Central memory CD4-positive, alpha-beta T cell (primary cell): ENCODE measurements at places on chromosomes 1 and 21.

GRCh38 chr1:243927381-243927780, 77.3 kb upstream of the AKT3 start:
- no peak for DNase-seq

DNA sequence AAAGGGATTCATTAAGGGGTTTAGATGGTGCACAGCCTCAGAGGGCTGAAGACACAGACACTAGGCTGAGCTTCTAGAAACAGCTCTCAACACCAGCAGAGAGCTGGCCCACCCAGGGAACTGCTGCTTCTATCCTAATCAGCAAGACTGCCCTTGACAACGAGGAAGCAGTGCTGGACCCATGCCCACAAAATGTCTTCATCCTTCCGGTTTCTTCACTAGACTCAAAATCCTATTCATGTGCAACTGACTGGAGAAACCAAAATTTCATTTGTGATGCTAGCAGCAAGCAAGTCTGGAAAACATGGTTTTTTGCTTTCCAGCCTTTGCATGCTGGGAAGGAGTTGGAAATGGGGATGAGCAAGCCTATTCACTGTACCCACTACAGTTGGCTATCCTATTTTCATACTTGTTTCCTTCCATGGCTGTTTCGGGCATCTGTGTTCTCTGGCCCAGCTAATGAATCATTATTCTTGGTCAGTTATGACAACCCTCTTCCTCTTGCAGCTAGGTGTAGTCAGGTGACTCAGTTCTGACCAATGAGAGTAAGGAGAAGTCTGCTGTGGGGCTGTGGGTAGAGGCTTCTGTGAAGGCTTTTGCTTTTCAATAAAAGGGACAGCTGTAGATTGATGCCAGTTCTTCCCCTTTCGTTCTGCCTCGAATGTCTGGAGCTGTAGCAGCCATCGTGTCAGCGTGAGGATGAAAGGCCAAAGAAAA, 14.6 kb upstream of the TMEM61 start:
- DNase-seq = no peak

DNA sequence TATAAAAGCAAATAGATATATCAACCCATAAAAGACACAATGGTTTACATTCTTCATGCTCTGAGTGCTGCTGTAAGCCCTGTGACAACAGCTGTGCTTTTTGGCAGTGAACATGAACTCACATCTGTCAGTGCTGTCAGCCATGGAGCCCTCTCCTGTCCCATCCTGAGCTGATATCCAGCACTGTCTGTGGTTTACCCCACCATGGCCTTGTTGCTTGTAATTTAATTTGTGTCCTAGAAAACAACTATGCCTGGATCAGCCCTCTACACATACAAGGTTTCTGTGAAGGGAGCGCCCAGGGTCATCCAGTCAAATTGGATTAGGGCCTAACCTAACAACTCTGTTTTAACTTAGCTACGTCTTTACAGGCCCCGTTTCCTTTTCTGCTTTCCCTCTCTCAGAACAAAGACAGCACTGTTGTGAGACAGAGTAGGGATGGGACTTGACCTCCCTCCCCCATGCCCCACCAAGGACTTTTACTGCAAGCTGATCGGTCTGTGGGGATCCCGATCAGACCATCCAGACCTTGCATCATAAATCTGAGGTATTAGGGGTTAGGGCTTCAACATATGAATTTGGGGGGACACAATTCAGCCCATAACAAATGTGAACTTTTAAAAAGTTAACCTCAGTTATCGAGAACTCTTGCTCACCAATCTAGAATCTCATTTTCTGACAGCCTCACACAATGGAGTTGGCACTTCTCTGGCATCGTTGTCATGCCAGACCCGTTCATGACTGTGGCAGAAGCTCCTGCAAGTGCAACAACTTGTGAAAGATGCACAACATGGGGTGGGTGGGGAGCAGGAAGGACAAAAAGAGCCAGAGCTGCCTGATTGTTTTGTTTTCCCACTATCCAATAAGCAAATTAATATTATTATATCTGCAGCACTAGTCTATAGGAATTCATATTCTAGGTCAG, 16.4 kb upstream of the SLC44A3 start:
- DNase-seq = no peak

DNA sequence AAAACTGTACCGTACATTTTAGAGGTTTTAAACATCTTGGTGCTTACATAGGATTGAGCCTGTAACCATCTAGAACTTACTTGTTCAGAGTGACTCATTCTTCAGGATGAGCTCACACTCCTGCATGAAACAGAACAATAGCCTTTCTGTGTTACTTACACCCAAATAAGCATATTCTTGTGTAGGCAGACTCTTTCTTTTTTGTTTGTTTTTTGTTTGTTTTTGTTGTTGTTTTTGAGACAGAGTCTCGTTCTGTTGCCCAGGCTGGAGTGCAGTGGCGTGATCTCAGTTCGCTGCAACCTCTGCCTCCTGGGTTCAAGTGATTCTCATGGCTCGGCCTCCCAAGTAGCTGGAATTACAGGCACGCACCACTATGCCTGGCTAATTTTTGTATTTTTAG, 3.8 kb upstream of the CA6 start:
- DNase-seq = no peak

GRCh38 chr1:222867316-222867715, 52.5 kb downstream of the DISP1 start:
- DNase-seq = no peak

GRCh38 chr1:115428256-115428655, 90.2 kb upstream of the NGF start:
- DNase-seq = no peak

DNA sequence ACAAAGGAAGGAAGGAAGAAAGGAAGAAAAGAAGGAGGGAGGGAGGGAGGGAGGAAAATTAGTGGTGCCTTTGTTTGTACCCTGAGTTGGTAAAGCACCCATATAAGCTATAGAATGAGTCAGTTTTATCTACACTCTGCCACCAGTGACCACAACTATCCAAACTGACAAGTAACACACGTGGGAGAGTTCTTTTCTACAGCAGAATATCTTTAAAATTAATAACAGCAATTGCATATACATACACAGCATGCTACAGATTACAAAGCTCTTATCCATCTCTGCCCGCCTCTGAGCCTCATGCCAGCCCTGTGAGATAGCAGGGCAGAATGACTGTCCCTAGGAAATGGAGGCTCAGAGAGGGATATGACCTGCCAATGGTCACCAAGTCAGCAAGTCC, 20.3 kb downstream of the CDCP2 start:
- DNase-seq = no peak

- DNase-seq = no peak
These were observed 518.4 kb upstream of the CAMK1G start for GRCh38 chr1:209064850-209065706.

DNA sequence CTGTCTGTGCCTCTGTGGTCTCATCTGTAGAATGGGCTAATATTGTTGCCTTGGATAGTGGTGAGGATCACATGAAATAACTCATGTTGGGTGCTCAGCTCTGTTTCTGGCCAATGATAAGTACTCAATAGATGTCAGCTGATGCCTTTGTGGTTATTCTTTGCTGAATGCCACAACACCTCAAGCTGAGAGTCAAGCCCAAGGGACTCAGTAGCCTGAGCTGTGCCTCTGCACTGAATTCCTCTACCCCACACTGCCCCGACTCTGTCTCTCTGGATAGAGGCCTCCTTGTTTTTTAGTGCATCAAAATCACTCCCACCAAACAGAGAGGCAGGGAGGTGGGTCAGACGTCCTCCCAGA, 196.1 kb upstream of the VAMP3 start:
- no peak for DNase-seq

DNA sequence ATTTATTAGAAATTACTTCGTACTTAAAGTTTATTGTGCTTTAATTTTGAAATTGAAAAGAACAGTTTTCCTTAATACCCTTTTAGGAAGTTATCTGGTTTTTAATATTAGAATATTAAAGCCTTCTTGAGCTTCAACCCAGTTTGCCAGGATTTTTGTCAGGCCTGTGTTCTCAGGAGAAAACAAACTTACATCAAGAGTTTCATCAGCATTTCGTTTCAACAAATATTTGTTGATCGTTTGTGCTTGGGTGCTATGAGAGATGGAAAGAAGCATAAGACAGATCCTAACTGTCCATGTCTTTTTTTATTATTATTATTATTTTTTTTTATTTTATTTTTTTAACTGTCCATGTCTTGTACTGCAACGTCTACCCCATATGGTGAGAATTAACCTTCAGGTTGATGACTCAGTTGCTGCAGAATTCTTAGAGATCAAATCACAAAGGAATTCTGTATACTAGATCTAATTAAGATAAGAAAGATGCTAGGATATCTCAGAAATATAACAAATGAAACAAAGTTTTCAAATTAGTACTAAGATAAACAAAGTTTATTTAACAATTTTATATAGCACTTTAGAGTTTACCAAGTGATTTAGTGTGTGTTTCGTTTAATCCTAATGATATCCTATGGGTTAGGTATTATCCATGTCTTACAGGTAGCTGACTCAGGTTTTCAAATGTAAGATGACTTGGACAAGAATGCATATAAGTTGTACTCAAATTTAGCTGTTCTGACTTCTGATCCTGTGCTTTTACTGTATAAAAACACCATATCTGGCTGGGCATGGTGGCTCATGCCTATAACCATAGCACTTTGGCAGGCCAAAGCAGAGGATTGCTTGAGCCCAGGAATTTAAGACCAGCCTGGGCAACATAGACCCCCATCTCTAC, 14.3 kb downstream of the FBXO28 start:
- DNase-seq = no peak

- no peak for DNase-seq
These were observed 10.0 kb downstream of the MYBPHL start for GRCh38 chr1:109296782-109297181.
